Upper lobe of left lung (tissue), 6 donors: ENCODE measurements at places on chromosomes 1 and 21. TPM values are rescaled to one million over a fixed set of nuclear protein-coding genes. Genes with fewer than 3 reads are reported as not detected.
A peak's percentile ranks its signal among the peaks of the same experiment; 100 is the strongest.

DNA sequence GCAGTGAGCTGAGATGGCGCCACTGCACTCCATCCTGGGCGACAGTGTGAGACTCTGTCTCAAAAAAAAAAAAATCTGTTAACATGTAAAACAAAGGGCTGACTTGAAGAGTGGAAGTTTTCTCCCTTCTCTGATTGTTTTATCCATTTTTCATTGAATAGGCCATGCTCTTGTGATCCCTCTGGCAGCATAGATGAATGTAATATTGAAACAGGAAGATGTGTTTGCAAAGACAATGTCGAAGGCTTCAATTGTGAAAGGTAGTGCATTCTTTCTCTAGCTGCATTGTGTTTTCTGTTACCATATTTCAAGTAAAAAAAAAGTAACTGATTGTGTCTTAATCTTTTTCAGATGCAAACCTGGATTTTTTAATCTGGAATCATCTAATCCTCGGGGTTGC, 69.6 kb upstream of the LAMC2 start:
- no peak for DNase-seq
- H3K4me3 ChIP-seq, result no peak overlapping the region
- peaks cover 66% of the 10 kb centered on the region for H3K36me3 ChIP-seq
- no peak overlapping the region for H3K27ac ChIP-seq
- H3K27me3 ChIP-seq, result no peaks in the 10 kb centered on the region

- no peak overlapping the region for H3K27ac ChIP-seq
- H3K4me1 ChIP-seq, result peaks cover 15% of the 10 kb centered on the region
- no peak for DNase-seq
Observed at GRCh38 chr21:34987501-34988072, 61.5 kb downstream of the RUNX1 start.

- no peak for DNase-seq
- H3K27ac ChIP-seq, result no peak overlapping the region
- no peak overlapping the region for H3K4me3 ChIP-seq
- peaks cover 7% of the 10 kb centered on the region for H3K4me1 ChIP-seq
Observed at GRCh38 chr1:169461390-169462000, 24.2 kb downstream of the SLC19A2 start.

The MUTYH gene
- 26.7 TPM for total RNA-seq

DNA sequence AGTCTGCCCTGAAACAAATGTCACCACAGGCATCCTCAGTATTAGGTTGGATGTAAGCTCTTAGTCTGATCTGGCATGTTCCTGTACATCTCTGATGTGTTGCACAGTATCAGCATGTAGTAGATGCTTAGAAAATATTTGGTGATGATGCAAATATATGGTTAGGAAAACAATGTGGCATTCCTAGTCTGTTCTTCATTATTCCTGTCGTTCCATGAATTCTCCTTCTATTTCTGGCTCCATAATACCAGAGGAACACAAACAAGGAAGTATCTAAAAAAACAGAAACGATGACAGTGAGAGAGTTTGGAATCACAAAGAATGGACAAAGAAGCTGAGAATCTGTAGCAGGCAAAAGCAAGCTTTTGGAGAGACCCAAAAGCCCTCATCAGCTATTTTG, 236.6 kb downstream of the HHAT start:
- no peak for DNase-seq
- no peaks in the 10 kb centered on the region for H3K4me1 ChIP-seq
- H3K36me3 ChIP-seq, result no peaks in the 10 kb centered on the region
- H3K27ac ChIP-seq, result no peak overlapping the region

DNA sequence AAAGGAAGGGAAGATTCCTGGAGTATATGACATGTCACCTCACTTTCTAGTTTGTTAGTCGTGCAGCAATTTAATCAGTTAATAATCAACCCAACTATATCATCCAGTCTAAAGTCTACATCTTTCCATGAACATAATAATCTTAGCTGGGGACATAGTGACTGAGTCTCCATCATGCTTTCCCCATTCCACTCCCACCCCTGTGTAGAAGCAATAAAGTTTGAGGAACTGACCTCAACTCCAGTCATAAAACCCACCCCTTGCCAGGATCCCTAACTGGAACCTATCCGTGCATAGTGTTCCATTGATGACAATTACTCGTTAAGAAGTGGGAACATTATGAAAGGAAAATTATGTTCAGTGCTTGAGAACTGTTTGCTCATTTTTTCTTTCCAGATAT, 48.9 kb upstream of the MROH9 start:
- H3K4me1 ChIP-seq, result no peaks in the 10 kb centered on the region
- H3K36me3 ChIP-seq, result no peaks in the 10 kb centered on the region
- no peak overlapping the region for H3K27ac ChIP-seq
- H3K27me3 ChIP-seq, result no peaks in the 10 kb centered on the region
- H3K4me3 ChIP-seq, result no peak overlapping the region

DNA sequence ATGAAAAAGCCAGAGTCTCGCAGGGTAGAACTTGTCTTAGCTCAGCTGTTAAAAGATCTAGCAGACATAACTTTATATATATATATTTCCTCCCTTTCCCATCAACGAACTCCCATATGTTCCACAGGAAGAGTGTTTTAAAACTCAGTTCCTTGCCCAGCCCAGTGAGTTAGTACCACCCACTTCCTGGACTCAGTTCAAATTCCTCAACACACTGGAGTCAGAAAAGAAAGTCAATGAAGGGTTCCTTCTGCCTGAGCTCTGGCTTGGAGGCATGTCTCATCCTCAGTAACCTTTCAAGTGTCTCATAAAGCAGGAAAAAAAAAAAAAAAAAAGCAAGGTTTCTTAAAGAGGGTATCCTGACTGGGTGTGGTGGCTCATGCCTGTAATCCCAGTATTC, 15.6 kb downstream of the TPM3 start:
- no peaks in the 10 kb centered on the region for H3K27me3 ChIP-seq
- no peak for DNase-seq
- peaks cover 61% of the 10 kb centered on the region for H3K4me1 ChIP-seq
- H3K36me3 ChIP-seq, result peaks cover 25% of the 10 kb centered on the region

DNA sequence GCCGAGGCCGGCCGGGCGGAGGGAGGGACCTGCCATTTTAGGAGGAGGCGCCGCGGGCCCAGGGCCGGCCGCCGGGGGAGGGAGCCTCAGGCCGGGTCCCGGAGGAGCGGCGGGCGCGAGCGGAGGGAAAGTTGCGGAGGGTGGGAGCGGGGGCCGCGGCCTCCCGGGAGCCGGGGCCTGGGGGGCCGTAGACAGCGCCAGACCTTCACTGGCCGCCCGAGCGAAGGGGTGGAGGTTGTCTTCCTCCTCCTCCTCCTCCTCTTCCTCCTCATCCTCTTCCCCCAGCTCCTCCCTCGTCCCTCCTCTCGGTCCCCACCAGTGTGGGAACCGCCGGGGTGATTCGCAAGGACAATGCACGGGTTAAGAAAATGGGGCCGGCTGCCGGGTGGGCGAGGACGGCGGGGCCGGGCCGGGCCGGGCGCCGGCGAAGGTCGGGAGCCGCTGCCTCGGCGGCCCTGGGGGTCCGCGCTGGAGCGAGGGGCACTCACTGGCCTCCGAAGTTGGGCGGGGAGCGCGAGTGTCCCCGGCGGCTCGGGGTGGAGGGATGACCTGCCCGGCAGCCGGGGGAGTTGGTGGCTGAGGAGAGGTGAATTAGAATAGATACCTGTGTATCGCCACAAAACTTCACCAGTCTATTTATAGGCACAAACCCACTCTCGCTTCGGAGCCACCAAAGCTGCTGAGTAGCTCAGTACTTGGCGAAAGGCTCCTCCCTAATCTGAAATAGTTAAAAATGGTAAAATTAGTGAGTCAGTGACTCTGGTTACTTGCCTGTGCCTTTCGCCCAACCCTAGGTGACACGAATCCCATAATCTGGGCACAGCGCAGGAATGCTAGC, 1.3 kb downstream of the DYRK1A start:
- peak; percentile 41 for DNase-seq
- H3K36me3 ChIP-seq, result no peaks in the 10 kb centered on the region
- H3K27me3 ChIP-seq, result no peaks in the 10 kb centered on the region
- H3K27ac ChIP-seq, result peak overlapping the region; percentile 99
- H3K4me1 ChIP-seq, result peaks cover 45% of the 10 kb centered on the region

- H3K27me3 ChIP-seq, result no peaks in the 10 kb centered on the region
- no peak for DNase-seq
- no peak overlapping the region for H3K4me3 ChIP-seq
Observed at GRCh38 chr1:234645474-234645953, 35.5 kb upstream of the IRF2BP2 start.

- no peaks in the 10 kb centered on the region for H3K4me1 ChIP-seq
- no peak overlapping the region for H3K4me3 ChIP-seq
- H3K36me3 ChIP-seq, result no peaks in the 10 kb centered on the region
- no peak overlapping the region for H3K27ac ChIP-seq
- no peak for DNase-seq
Observed at GRCh38 chr1:240941701-240942370, 329.9 kb upstream of the GREM2 start.

GRCh38 chr1:72851597-72851996, 569.3 kb upstream of the NEGR1 start:
- H3K27me3 ChIP-seq, result no peaks in the 10 kb centered on the region
- H3K27ac ChIP-seq, result no peak overlapping the region
- no peak overlapping the region for H3K4me3 ChIP-seq
- no peaks in the 10 kb centered on the region for H3K4me1 ChIP-seq
- H3K36me3 ChIP-seq, result no peaks in the 10 kb centered on the region

The C1QB gene
- 1,215 TPM for total RNA-seq

DNA sequence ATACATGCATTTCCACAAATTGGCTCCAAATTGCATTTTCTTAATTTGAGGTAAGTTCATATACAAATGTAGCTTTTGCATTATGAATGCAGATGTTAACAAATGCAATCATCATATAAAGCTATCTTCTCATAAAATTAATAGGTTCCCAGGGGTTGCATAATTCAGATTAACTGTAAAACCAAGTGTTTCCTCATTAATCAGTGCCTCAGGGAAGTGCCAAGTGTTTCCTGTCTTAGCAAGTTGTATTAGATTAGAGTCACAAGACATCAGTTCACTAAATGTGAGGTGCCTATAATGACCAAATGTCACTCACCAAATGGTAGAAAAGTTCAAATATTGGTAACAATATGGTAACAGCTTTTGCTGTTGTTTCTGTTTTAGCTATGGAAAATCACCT, 140.8 kb downstream of the PTGER3 start:
- H3K36me3 ChIP-seq, result no peaks in the 10 kb centered on the region
- no peak overlapping the region for H3K4me3 ChIP-seq
- H3K27me3 ChIP-seq, result no peaks in the 10 kb centered on the region
- no peak for DNase-seq

The CHIT1 gene
- 3.4 TPM for total RNA-seq

- no peaks in the 10 kb centered on the region for H3K27me3 ChIP-seq
- no peaks in the 10 kb centered on the region for H3K36me3 ChIP-seq
- H3K4me1 ChIP-seq, result no peaks in the 10 kb centered on the region
- H3K27ac ChIP-seq, result no peak overlapping the region
- H3K4me3 ChIP-seq, result no peak overlapping the region
- DNase-seq, result no peak
Observed at GRCh38 chr1:22850681-22851080, 122.0 kb downstream of the LACTBL1 start.

GRCh38 chr1:241934866-241935265, 22.7 kb upstream of the BECN2 start:
- no peaks in the 10 kb centered on the region for H3K4me1 ChIP-seq
- DNase-seq, result no peak
- no peaks in the 10 kb centered on the region for H3K36me3 ChIP-seq
- H3K4me3 ChIP-seq, result no peak overlapping the region
- H3K27ac ChIP-seq, result no peak overlapping the region

- H3K4me1 ChIP-seq, result peaks cover 2% of the 10 kb centered on the region
- H3K4me3 ChIP-seq, result no peak overlapping the region
- H3K27me3 ChIP-seq, result no peaks in the 10 kb centered on the region
Observed at GRCh38 chr1:46690931-46691421, 19.3 kb downstream of the TEX38 start.
